ENCODE measurements at places on chromosomes 12 and 14.

- no peak for DNase-seq
Observed at GRCh38 chr14:38718519-38718918, 384.5 kb downstream of the SEC23A start.

GRCh38 chr12:122385171-122386016 is 37.1 kb downstream of the CLIP1 start:
- no peak for DNase-seq

DNA sequence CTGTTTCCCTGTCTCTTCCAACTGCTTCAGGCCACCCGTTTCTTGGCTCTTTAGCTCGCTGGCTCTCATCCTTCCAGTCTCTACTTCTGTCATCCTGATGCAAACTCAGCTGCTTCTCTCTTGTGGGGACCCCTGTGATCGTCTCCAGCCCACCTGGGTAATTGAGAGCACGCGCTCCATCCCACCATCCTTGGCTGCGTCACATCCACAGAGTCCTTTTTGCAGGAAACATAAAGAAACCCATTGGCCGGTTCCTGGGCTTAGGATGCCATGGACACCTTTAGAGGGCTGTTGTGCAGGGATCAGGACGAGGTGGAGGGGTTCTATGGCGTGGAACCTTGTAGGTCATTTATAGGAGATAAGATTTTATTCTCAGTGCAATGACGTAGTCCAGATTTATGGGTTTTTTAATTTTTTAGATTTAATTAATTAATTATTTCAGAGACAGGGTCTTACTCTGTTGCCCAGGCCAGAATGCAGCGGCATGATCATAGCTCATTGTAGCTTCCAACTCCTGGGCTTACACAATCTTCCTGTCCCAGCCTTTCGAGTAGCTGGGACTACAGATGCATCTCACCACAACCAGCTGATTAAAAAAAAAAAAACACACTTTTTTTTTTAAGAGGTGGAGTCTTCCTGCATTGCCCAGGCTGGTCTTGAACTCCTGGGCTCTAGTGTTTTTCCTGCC is 82.6 kb downstream of the CCDC92 start:
- no peak for DNase-seq

- DNase-seq = no peak
Observed at GRCh38 chr14:90742729-90743128, 73.5 kb downstream of the TTC7B start.

- no peak for DNase-seq
Observed at GRCh38 chr14:68244262-68244980, 424.8 kb downstream of the RAD51B start.

- DNase-seq = no peak
Observed at GRCh38 chr12:126389220-126389841, 1324.1 kb downstream of the AACS start.

GRCh38 chr14:51845811-51846210 is 14.6 kb upstream of the GNG2 start:
- DNase-seq = no peak

- no peak for DNase-seq
Observed at GRCh38 chr12:38823738-38824137, 81.7 kb downstream of the CPNE8 start.

DNA sequence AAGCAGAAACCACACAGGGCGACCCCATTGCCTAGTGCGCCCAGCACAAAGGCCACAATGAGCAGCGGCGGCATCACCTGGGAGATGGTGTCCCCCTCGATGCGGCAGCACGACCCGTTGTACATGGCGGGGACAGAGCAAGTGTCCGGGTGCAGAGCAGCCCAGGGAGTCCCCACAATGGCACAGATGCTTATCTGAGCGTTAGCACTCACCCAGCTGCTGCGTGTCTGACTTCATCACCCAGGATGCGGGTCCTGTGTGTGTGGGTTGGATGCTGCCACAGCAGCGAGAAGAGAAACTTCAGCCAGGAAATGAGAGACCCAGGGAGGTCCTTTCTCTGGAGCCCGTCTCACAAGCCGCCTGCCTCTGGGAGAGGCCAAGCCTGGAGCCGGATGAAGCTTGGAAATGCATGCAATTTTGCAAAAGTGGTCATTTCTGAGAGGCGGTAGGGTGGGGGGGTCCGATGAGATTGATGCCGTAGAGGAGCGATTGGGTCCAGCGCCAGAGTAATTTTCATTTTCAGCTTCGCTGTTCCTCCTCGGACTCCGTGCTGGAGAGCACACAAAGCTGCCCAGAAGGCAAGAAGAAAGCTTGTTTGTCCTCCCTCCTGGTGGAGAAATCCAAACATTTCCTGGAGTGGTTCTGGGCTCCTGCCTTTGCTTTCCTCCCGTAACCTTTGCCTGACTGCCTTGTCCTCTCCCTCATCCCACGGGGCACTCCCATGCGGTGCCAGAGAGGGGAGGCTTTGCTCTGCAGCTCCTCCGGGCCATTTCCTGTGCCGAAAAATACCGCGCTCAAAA is at the start of gene HCAR1:
Gene HCAR1, minus strand, starts transcription at position 630 of the 800 bp plus-strand sequence. Its CDS starts 505 bp downstream, at position 125.
- no peak for DNase-seq
